ENCODE measurements at places on chromosomes 3 and 15.

DNA sequence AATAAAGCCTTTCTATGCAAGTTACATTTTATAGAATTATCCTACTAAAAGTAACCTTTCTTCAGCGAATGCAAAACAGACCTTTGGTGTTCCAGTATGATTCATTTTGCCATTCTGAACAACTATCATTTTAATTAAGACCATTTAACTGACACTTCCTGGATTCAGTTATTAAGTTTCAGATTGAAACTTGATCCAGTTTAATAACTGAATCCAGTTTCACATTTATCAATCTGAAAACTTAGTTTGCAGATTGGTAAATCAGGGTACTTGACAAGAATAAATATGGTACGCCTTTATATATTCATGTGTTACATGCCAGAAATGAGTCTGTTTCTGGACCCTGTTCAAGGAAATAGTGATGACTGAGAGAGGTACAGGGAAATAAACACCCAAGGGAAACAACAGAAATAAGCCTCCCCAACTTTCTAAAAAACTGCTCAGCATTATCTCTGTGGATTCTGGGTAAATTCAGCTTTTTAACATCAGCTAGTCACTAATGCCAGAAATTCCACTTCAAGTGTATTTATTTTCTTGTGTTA is 23.3 kb upstream of the NFKBIZ start:
- no peak for DNase-seq

GRCh38 chr3:147807776-147808175 is 398.6 kb downstream of the ZIC1 start:
- no peak for DNase-seq

- DNase-seq, result no peak
Measured at GRCh38 chr3:72185549-72186399, 400.8 kb upstream of the PROK2 start.

- no peak for DNase-seq
Measured at GRCh38 chr3:55362210-55362960, 124.7 kb downstream of the WNT5A start.

DNA sequence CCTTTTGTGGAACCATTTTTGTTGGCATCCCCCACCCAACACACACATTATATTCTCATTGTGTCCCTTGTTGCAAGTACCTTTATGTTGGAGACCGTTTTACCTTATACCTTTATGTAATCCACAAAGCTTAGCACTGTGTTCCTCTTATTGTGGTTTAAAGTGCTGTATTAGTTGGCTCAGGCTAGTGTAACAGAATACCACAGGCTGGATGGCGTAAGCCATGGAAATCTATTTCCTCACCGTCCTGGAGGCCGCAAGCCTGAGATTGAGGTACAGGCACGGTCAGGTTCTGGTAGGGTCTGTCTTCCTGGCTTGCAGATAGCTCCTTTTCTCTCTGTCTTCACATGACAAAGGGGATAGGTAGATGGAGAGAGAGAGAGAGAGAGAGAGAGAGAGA is 302.8 kb downstream of the ROBO2 start:
- DNase-seq, result no peak

DNA sequence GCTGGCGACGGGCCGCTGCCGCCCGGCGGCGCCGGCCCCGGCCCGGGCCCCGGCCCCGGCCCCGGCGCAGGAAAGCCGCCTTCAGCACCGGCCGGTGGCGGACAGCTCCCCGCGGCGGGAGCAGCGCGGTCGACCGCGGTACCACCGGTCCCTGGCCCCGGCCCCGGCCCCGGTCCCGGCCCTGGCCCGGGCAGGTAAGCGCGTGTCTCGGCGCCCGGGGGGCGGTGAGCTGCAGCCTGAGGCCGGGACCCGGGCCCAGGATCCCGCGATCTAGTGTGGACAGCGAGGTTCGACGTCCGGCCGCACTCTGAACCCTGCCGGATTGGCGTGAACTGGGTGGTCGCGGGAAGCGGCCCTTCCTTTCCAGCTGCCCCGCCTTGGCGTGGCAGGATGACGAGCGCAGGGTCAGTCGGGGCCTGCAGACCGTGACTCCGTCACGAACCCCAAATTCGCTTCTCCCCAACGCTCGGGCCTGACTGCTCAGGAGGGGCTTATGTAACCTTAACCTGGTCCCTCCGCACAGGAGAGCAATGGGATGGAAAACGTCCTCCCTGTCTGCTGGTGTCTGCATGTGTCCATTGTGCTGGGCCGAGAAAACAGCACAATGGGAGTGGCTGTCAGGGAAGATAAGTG is 472 bp downstream of the BSN start:
- DNase-seq, result peak; percentile 26

GRCh38 chr3:185880600-185880999 is 55.8 kb upstream of the IGF2BP2 start:
- no peak for DNase-seq

- DNase-seq, result no peak
Measured at GRCh38 chr3:138569090-138569489, 25.0 kb downstream of the CEP70 start.

GRCh38 chr15:34603095-34603494 is 19.6 kb upstream of the GOLGA8B start:
- no peak for DNase-seq

DNA sequence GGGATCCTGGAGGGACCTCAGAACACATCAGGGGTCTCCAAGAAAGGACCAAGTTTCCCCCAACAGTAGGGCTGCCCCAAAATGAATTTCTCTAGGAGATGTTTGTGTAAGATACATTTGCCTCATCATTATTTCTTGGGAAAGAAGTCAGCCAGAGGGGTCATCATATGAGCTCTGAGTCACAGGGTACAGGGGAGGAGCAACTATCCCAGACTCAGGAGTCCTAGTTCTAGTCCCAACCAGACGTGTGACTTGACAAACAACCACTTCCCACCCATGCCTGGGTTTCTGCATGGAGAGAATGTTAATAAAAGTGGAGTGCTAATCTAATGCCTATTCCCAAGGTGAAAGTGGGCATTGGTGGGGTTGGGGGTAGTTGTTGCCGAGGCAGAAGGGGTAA is 144.1 kb downstream of the ALDH1A2 start:
- DNase-seq, result no peak

- no peak for DNase-seq
Measured at GRCh38 chr3:118151164-118151563, 883.5 kb downstream of the IGSF11 start.

DNA sequence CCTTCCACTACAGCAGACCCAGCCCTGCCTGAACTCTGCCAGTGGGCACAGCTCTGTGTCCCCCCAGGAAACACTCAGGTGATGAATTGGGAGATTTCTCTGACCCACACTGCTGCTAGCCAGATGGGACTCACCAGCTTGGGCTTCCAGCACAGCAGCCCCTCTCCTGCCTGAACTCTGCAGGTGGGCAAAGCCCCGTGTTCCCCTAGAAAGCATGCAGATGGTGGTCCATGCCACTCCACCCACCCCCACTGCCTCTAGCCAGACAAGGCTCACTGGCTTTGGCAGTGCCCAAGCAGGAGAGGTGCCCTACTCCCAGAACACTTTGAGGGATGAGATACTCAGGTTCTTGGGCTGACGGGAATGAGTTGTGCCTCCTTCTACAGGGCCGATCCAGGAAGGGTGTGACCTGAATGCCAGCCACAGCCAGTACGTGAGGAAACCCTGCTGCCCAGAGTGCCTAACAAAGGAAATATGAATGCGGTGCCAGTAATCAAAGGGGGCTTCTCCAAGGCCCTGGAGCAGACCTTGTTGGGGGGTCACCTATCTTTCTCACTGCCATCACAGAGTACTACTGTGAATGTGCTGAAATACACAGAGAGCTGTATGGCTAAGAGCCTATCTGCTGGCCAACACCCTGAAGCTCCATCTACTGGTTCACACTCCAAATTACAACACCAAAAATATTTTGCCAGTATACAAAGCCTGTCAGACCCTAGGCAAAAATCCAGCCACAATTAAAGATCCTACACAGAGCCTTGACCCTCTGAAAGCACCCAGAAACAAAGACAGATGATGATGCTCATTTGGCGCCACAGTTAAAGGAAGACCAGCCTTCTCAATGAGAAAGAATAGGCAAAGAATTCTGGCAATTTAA is 61.9 kb downstream of the BTLA start:
- no peak for DNase-seq

GRCh38 chr3:4756855-4757574 is 222.2 kb upstream of the BHLHE40 start:
- no peak for DNase-seq

GRCh38 chr15:98614681-98615080 is 33.7 kb upstream of the IGF1R start:
- DNase-seq, result no peak

DNA sequence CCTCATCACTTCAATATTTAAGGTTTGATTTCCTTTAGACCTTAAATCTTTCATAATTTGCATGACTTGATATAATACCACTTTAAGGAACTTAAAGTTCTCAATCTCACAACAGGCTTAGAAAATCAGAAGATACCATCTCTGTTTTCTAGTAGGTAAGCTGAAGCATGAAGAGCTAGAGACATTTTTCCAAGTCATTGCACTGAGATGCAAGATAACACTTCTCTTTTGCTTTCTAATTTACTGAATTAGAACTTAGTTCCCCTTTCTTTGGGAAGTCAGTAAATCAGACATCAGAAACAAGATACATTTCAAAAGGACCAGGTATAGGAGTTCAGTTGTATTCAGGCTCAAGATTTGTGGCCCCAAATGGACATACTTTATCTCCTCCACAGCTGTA is 79.7 kb downstream of the DZIP3 start:
- DNase-seq, result no peak
